Stimulated activated CD8-positive, alpha-beta memory T cell treated with anti-CD3 and anti-CD28 coated beads, Interleukin-4, amount 100 ng/mL, for 1 hour (primary cell): ENCODE measurements at places on chromosomes 12 and 14.

DNA sequence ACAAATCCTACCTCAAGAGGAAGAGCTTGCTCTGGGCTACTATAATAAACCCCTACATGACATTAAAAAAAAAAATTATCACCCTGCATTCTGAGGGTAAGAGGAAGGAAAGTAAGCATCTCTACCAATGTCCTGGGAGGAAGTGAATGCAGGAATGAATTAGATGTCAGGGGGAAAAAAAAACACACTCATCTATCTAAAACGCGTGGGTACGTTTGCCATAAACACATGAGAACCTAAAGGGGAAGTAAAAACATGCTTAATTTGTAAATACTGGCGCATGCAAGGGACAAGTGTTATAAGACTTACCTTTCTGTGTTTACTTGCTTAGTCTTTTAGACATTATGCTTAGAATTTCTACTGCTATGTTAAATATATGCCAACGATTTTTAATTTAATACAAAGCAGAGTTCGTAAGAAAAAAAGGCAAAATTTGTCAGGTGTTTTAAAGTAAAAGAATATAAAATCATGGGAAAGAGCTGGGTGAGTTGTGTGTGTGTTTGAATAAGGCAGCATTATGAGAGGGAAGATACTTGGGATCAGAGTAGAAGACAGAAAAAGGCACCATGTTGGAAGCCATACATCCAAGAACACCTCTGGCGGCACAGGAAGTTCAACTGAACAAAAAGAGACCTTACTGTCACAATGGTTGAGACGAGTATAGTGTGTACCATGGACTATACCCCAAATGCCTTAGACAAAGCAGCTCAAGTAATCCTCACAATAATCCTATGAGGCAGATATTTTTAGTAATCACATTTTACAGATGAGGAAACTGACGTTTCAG lies 1.5 kb downstream of the TMED8 start:
- DNase-seq: no peak

- DNase-seq: peak; percentile 30
Observed at GRCh38 chr14:69152181-69152901, 578 bp downstream of the DCAF5 start.

GRCh38 chr14:75282170-75282554 lies 3.5 kb downstream of the FOS start:
- no peak for DNase-seq

- no peak for DNase-seq
Observed at GRCh38 chr12:64609536-64610078, 688 bp upstream of the RASSF3 start.

DNA sequence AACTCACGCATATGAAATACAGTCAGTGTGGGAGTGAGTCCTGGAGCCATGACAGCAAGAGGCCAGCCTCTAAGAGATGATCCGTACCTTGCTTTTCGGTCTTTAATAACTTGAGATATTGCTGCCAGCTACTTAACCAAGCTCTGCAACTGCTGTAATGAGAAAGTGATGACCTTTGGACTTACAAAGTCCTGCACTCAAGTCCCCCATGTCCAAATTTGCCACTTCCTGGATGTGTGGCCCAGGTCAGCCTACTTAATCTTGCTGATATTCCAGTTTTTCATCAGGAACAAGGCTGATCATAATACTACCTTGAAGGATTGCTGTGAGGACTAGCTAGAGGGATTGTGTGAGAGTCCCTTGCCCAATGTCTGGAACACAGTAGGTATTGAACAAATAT lies 33.8 kb upstream of the DUSP6 start:
- DNase-seq: no peak

DNA sequence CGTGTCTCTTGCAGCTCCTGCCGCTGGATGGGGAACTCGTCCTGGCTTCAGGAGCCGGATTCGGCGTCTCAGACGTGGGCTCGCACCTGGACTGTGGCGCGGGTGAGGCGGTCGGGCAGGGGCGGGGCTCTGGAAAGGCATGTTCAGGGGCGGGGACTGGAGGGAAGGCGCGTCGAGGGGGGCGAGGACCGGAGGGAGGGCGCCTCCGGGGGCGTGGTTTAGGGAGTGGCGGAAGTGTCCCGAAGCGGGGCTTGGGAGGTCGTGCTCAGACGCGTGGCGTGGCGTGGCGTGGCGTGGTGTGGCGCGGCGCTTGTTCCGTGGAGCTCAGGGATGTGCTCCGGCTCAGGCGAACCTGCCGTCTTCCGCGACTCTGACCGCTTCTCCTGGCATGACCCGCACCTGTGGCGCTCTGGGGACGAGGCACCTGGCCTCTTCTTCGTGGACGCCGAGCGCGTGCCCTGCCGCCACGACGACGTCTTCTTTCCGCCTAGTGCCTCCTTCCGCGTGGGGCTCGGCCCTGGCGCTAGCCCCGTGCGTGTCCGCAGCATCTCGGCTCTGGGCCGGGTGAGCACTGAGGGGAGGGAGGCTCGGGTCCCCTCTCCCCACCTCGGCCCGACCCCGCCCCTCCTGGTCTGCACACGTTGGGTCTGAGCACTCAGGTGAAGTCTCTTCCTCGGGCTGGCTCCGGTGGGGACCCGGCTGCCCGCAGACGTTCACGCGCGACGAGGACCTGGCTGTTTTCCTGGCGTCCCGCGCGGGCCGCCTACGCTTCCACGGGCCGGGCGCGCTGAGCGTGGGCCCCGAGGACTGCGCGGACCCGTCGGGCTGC lies 6.2 kb downstream of the AMN start:
- peak; percentile 66 for DNase-seq

GRCh38 chr12:4216187-4216927 lies 57.2 kb upstream of the CCND2 start:
- no peak for DNase-seq

- no peak for DNase-seq
Observed at GRCh38 chr12:89468648-89469326, 55.8 kb downstream of the GALNT4 start.

- DNase-seq: no peak
Observed at GRCh38 chr12:104275689-104276088, 27.9 kb upstream of the EID3 start.

DNA sequence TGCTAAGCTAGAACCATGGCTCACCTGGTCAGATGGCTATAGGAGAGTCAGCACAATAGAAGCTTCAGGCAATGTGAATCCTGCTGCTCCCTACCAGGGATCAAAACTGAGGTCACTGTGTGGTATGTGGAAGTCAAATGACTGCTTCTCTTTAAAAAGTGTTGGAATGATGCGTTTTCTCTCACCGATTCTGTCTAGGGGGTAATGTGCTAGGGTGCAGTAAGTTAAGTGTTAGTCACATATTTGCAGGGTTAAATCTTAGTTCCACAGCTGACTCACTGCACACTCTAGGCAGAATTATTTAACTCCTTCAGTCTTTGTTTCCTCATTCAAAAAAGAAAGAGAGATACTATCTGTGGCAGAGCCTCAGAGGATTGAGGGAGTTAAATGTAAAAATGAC lies 696.6 kb downstream of the DIO2 start:
- DNase-seq: no peak
